ENCODE measurements at places on chromosomes 16 and 17.

DNA sequence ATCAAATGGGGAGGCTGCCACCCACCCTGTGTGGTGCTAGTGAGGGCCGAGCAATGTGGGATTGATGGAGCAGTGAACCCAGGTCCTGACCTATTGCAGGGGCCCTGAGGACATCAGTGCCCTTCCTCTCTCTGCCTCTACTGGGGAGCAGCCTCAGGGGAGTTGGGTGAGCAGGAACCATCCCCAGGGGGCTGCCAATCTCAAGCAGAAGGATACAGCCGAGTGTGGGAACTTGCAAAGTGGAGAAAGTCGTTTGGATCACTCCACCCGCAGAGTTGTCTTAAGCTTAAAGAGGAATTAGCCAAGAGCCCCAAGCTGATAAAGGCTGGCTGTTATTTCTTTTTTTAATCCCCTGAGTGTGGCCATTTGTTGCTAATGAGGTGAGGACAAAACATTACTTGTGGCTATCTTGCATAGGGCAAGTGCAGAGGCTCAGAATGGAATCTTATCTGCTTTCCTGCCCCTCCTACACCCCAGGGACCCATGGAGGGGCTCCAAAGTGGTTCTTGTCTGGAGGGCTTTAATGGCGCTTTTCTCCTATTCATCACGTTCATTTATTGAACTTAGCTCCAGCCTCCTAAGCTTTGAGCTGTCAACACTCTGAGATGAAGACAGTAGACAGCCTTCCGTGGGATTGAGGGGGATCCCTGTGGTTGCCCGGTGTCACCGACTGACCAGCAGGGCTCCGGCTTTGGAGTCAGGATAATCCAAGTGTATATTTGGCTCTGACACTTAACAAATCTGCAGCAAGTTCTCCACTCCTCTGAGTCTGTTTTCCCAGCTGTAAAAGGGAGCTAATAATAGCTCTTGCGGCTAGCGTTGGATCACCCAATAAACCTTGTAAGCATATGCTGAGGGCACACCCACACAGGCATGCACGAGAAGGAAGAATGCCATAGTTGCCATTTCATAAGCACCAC lies 45.1 kb downstream of the MYH11 start:
- no peak for DNase-seq

- no peak for DNase-seq
Measured at GRCh38 chr17:50208611-50209061, 7.2 kb upstream of the COL1A1 start.

- DNase-seq: no peak
Measured at GRCh38 chr16:30054451-30054850, 11.1 kb upstream of the ALDOA start.

DNA sequence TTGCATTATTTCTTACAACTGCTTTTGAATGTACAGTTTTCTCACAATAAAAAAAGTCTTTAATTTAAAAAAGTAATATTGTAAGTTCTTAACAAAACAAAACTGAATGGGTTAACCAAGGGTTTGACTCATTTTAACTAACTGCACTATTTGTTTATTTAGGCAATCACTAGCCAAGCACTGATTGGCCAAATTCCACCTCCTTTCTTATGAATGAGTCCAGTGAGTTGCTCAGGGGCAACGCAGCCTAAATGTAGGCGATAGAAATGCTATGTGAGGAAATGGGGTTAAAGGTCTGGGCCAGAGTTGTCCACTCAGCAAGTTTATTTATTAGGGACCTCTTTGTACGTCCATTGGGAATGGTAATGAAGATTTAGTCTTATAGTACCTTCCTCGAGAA lies 89.6 kb upstream of the MAF start:
- no peak for DNase-seq

- no peak for DNase-seq
Measured at GRCh38 chr17:44828919-44829522, 1.1 kb downstream of the GJC1 start.

DNA sequence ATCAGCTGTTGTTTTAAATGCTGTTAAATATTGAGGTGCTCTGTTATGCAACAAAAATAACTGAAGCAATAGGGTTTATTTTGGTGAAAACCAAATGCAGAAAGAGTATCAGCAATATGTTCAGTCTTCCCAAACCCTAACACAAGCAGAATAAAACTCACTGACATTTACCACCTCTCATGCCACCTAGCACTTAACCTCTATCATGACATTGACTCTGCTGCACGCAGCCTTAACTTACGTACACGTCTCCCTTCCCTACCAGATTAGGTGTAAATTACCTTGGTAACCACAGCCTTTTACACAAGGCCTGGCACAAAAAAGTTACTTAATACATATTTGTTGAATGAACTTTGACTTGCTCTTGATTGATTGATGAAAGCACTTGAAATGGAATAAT lies 9.9 kb upstream of the AKAP1 start:
- DNase-seq: no peak

DNA sequence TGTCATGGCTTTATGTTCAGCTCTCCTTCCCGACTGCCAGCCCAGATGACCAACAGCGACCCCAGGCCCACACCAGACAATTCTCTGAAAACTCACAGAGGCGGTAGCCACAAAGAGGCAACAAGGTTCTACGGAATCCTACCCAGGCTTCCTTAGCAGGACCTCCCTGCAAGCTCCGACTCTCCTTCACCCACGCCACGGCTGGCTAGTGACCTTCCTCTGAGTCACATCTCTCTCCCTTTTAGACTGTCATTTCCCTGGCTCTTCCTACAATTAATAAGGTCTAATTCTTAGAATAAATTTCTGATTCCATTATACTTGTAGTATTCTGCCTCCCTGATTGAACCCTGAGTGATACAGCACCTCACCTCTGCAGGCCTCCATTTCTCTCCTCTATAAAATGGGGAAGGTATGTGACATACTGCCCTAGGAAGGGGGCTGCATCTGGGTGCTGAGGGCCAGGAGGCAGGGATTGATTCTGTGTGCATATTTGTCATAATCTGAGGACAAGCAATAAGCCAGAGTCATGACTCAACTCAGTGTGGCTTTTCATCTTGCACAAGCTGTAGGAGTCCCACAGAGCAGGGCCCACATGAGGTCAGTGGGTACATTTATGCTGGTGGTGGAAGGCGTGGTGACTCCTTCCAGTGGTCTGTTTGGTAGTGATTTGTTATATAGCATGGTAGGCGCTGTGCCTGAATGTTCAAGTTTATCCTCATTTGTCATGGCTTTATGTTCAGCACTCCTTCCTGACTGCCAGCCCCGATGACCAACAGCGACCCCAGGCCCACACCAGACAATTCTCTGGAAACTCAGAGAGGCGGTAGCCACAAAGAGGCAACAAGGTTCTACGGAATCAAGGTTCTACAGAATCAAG lies 46.2 kb downstream of the SMPD3 start:
- no peak for DNase-seq

DNA sequence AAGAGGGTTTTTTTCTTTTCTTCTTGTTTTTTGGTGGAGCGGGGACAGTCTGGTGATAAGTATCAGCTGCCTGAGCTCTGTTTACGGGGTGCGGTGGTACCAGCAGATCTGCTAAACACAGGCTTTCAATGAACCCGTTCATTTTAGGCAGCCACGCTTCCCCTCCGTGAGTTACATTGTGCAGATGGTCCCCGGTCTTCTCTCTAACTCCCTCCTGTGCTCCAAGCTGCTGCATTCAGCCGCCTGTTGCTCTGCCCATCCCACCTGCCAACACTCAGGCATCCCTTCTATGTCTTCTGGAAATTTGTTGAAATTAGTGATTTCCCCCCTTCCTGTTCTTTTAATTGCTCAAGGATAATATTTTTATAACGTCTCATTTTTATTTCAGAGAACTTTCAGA lies 82.1 kb upstream of the ELAC2 start:
- no peak for DNase-seq

GRCh38 chr16:21283521-21284289 lies 5.6 kb upstream of the CRYM start:
- DNase-seq: peak; percentile 7

DNA sequence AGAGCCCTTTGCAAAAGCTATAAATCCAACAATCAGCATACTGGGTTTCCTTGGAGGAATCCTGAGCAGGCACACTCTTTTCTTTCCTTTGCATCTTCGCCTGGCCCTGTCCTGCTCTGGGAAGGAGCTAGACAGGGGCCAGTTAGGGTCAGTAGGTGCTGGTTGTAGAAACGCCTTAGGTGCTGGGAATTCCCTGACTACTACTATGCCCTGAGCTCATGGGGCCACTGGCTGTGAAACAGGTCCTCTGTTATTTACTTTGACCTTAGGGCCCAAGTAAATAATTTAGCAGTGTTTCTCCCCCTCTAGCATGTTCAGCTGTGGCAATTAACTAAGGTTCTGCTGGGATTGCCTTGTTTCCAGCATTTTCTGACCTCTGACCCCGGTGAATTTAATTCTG lies 15.8 kb upstream of the WSCD1 start:
- DNase-seq: no peak

GRCh38 chr17:64622931-64623654 lies 39.0 kb downstream of the SMURF2 start:
- no peak for DNase-seq

DNA sequence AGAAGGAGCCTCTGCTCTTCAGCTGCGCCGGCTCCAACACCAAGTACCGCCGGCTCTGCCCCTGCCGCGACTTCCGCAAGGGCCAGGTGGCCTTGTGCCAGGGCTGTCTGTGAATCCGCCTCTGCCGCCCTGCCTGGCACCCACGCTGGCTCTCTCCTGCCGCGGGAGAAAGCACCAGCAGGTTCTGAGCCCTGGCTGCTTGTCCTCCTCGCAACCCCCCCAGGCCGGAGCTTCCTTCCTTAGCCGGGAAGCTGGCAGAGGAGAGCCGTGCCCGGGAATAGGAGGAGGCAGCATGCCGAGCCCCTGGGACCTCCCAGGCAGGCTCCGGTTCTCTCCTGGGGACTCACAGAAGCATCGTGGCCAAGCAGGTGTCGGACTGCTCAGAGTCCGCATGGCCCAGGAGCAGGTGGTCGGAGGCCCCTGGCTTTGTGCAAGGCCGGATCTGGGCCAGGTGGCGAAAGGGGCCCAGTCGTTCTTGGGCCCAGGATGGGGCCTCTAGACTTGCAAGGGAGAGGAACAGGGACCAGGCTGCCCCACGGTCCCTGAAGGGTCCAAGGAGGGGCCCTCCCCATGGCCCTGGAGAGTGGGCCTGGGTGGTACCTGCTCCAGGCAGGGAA lies 80.6 kb downstream of the MGAT5B start:
- DNase-seq: no peak

- no peak for DNase-seq
Measured at GRCh38 chr17:43573579-43574321, 27.6 kb upstream of the ETV4 start.

GRCh38 chr16:26889740-26890139 lies 177.0 kb upstream of the C16orf82 start:
- DNase-seq: no peak

DNA sequence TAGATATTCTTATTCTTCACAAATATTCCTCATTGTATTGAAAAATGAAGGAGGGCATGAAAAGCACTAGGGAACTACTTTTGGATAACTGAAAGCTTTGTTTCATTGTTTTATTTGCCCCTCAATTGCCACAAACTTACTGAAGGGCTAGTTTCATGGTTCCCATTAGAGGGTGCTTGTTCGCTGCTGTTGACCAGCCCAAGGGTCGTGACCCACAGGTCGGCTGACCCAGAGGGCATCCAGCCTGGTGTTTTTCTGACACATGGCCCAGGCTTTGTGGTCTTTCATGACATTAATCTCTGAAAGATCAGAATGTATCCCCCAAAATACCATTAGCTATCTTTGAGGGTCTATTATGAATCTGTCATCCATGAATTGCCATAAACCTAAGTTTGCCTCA lies 30.0 kb downstream of the DGKE start:
- no peak for DNase-seq

DNA sequence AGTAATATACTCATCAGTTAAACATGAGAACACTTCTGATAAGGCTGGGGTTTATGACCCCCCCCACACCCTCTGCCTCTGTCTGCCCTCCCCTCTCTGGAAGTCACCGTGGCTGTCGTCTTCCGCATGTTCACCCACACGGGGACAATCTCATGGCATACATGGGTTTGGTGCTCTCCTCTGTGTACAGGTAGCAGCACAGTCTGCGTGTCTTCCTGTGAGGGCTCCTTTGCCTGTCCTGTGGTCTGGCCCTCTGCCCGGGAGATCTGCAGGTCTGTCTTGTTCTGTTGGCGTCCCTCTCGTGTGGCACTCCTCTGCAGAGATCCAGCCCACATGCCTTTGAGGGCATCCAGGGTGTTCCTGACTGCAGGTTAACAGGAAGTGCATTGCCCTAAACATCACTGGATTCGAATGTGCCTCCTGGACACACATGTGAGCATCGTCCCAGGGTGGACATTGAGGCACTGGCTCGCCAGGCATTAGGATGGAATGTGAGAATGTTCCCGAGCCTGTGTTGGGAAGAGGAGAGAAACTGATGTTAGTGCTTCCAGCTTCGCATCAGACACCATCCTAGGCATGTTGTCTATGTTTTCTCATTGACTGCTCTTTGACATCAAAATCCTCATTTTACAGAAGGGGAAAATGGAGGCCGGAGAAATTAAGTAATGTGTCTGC lies 54.5 kb downstream of the NKD1 start:
- no peak for DNase-seq

DNA sequence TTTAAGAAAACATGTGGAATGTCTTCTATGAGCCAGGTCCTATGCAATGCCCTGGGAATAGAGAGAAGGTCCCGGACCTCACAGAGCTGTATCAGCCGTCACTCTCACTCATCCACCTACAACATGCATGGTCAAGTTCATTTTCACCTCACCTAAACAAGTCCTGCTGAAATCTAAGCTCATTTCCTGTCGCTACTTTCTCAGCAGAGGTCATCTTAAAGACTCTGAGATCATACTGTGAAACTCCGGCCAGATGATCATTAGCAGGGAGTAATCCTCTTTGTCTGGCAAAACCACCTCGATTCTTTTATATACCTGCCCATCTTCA lies 66.2 kb upstream of the LYRM9 start:
- no peak for DNase-seq

GRCh38 chr17:44197980-44198720 lies 1.5 kb downstream of the ATXN7L3 start:
- peak; percentile 41 for DNase-seq

GRCh38 chr17:48601207-48601538 lies 3.6 kb downstream of the HOXB6 start:
- no peak for DNase-seq

GRCh38 chr16:79049040-79049439 lies 551.5 kb downstream of the MAF start:
- no peak for DNase-seq

GRCh38 chr17:1109606-1110540 lies 69.9 kb downstream of the ABR start:
- no peak for DNase-seq

- DNase-seq: no peak
Measured at GRCh38 chr17:9424071-9424640, 151.5 kb downstream of the STX8 start.

GRCh38 chr17:79038545-79039135 lies 14.7 kb downstream of the C1QTNF1 start:
- no peak for DNase-seq

DNA sequence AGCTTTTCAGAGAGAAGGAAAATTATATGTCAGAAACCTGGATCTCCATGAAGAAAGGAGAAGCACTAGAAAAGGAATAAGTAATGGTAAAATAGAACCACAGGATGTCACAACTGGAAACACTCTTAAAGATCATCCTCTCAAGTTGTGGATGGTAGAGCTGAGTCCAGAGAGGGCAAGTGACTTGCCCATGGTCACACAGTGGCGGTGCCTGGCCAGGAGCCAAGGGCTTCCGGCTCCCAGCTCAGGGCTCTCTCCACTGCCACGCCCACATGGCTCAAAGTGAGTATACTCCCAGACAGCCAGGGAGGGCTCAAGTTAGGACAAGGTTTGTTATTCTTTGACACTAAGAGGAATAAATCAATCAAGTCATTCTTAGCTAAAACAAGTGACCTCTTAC lies 159.8 kb downstream of the COPRS start:
- DNase-seq: no peak
